ENCODE measurements at places on chromosomes 1 and 21.
A peak's percentile ranks its signal among the peaks of the same experiment; 100 is the strongest.

DNA sequence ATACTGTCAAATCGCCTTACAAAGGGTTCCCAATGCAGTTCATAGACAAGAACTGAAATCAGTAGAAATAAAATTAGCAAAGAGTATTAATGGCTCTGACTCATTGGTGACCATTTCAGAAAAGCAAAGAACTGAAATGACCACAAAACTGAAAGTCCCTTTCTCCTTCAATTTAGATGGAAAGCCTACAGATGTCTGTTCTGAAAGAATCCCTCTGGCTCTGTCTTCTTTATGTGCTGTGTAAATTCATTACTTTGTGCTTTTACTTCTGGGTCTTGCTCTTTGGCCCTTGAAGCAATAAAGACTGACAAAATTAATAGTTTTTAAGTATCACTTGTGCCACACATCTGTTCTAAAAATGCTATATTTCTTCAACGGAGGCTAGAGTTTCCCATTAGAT is 62.7 kb upstream of the GPR89A start:
- DNase-seq, result no peak

DNA sequence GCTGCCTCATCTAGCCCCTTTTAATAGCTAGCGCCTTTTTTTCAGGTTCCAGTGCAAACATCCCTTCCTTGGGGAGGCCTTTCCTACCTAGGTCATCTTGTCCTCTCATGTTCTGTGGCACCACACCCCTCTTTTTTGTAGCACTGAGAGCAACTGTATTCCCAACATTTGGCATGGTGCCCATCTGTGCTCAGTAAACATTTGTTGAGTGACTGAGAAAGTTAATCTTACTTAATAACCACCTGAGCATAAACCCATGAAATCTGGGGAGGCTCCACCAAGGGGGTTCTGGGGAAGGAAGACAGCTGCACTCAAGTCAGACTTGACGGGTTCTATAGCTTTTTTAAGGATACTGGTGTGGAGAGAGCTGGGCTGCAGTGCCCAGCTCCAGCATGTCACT is 90.0 kb downstream of the NOS1AP start:
- no peak for DNase-seq

DNA sequence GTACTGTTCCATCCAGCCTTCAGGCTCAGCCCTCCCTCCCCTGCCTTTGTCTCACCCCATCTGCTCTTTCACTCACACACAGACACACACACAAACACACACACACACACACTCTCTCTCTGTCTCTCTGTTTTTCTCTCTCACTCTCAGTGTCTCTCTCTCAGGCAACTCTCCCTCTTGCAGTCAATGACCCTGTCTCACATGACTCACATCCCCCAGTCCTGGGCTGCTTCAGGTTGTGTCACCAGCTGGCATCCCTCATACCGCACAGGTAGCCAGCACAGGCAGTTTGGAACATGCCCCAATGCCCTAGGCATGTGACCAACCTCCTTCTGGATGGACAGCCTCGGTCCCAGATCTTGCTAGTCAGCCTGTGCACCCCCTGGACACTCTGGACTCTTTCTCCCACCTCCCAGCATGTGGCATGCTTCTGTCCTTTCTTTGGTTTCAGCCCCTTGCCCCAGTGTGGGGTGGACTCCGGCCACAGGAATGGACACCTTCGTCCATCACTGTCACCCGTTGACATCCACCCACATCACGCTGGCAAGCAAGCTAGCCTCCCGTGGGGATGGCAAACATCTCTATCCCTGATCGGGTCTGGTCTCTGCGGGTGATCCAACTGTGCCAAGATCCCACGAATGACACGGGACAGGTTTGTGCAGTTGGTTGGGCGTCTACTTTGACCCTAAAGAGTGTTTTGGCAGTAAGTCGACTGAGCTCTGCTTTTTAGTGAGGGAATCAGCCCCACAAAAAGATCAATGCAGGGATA is 23.4 kb upstream of the FCGR2A start:
- DNase-seq, result no peak

DNA sequence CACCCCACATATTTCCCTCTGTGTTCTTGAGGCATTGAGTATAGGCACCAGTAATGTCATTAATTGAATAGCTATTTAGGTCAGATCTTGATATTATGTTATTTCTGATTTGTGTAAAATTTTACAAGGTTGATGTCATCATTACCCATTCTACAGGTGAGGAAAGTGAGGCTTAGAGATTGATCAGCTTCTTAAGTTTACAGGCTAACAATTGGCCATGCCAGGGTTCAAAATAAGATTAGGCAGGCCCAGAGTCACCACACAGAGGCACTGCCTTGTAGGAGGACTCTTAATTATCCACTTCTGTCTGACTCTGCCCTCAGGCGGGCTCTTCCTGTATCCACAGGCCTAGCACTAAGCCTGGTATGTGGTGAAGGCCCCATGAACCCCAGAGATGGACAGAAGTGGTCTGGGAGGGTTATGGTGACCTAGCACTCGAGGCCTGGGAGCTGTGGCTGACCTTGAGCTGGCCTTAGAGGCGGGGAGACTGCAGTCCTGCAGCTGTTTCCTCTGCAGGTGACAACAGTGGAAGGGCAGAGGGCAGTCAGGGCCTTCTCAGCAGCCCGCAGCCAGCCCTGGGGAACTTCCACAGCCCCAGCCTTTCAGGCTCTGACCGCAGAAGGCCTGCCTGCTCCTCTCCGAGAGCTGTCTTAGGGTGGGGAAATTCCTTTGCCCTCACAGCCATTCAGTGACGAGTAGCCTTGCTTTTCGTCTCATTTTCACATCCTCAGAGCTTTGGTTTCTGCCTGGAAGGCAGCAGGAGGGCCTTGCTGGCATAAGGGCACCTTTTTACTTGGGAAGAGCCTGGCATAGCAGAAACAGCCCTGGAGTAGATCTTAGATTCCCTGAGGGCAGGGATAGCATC is 12.2 kb downstream of the ZDHHC18 start:
- no peak for DNase-seq

- DNase-seq, result no peak
Measured at GRCh38 chr1:84876353-84876752, 16.7 kb downstream of the LPAR3 start.

DNA sequence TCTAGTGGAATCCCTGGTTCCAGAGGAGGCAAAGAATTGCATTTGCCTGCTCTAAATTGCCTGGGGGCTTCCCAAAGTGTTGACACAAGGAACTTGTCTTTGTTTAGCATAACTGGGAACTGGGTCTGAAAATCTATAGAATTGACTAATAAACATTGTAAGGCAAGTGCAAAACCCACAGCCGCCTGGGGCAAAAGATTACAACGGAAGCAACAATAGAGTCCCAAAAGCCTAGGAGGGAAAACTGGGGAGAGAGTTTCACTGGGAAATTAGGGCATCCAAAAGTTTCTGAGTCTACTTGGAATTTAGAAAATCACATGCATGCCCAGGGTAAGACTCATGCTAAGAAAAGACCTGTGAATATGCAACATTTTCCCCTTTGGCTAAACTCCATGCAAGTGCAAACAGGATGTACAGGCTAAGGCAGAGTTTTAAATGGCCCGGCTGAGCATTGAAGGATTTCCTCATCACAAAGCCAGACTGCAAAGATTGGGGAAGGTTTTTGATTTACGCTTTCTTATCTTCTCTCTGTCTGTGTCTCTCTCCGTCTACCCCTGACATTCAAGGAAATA is 725.3 kb upstream of the NCAM2 start:
- DNase-seq, result no peak

DNA sequence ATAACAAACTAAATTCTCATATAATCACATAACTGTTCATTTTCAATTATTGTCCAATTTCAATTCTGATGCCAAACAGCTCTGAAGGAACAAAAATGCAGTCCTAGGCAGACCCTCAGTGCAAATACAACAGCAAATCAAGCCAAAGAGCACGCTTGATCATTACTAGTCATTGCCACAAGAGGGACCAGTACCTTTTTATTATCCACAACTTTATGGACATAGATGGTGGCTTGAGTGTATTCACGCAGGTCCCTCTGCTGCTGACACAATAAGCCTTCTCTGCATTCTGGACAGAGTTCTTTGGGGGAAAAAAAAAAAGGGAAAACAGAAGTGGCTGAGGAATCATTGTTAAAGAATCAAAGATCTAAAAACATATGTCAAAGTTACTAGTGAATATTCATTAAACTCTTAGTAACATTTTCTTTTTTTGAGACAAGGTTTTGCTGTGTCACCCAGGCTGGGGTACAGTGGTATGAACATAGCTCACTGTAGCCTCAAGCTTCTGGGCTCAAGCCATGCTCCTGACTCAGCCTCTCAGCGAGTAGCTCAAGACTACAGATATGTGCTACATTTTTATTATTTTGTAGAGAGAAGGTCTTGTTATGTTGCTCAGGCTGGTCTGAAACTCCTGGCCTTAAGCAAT is 34.3 kb upstream of the RAP1GAP start:
- no peak for DNase-seq

- no peak for DNase-seq
Measured at GRCh38 chr1:231512147-231512698, 16.2 kb upstream of the TSNAX start.

- no peak for DNase-seq
Measured at GRCh38 chr1:156150333-156151011, 2.9 kb upstream of the SEMA4A start.

- no peak for DNase-seq
Measured at GRCh38 chr21:33848249-33848953, 67.2 kb downstream of the ATP5PO start.

DNA sequence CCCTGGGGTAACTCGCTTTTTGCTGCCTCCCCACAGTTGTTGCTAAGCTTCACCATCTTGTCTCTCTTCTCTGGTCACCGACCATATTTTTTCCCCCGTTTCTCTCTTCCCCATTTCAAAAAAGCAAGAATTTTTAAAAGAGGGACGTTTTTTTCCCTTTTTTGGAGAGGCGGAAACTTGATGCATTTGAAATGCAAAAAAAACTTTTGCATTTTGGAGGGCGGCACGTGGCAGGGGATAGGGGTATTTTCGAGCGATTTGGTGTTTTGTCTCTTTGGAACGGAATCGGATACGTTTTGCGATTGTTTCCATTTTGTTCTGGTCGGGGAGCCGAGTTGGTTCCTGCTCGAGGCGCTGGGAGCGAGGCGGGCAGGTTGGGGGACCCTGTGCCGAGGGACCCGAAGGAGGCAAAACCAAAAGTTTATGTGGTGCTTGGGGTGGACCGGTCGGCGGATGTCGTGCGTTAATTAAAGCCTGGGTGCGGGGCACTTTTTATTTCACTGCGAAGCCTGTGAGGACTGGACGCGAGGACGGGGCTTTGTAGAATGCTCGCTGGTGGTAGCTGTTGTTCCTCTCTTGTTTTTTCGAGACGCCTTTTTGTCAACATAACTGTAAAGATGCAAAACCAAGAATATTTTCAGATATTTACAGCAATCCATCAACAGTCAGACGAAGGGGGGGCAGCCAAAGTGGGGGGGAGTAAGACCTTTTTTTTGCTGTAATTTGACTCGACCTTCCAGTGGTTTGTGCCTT is 884 bp downstream of the H3-3A start:
- peak; percentile 71 for DNase-seq

GRCh38 chr1:112435448-112435847 is 39.4 kb downstream of the CTTNBP2NL start:
- DNase-seq, result no peak

- DNase-seq, result no peak
Measured at GRCh38 chr1:64686828-64687724, 57.8 kb upstream of the RAVER2 start.

DNA sequence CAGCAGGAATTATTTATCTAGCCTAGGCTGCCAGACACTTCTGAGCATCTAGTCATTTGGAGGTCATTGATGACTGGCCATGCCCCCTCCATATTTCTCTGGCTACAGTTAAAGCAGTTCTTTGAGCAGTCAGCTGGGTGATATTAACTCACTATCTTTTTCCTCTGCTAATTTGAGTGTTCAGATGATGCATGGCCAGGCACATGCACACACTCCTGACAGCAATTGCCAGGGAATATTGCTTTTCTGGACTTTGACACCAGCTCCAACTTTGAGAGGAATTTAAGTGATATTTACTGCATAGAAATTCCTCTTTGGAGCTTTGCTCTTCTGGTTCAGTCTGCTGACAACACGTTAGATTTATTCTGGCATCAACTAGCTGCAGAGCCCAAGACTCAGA is 52.6 kb downstream of the CD247 start:
- no peak for DNase-seq

DNA sequence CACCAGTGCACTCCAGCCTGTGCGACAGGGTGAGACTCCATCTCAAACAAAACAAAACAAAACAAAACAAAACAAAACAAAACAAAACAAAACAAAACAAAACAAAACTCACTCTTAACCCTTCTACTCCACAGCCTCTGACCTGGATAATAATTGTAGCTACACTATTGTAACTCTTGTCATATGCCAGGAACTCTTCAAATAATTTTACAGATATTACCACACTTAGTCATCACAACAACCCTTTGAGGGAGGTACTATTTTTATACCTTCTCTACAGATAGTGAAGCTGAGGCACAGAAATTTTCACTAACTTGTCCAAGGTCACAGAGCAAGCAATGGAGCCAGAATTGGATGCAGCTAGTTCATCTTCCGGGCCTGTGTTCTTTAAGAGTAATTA is 547.8 kb downstream of the ADGRL2 start:
- DNase-seq, result no peak

DNA sequence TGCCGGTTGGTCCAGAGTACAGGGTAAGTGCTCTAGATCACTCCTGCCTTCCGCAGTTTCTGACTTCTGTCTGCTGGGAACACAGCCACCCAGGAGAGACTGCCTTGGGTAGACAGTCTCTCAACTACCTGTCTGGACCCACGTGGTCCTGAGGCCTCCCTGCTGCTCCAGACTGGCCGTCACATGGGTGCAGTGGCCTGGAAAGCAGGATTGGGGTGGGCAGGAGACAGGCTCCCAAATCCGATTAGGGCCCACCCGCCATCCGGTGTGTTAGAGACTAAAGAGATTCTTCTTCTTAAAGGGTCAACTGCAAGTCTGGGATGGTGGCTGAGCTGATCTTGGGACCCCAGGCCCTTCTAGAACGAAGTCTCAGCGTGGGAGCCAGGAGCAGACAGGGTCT is 105.5 kb downstream of the EBNA1BP2 start:
- DNase-seq, result no peak

DNA sequence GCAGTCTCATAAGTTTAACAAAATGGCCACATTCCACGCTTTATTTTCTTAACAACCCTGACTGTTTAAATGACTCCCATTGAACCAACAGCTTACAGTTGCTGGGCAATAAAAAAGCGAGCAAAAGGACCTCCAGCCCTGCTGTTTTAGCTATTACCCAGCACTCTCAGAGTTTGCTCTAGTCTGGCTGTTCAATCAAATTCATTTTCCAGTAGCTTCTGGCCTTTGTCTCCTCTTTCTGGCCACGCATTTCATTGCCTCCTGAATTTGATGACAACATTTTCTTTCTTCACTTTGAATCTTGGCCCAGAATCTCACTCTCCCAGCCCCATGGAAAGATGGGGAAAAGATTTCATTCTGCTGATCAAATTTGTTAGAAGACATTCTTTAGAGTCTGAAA is 44.1 kb upstream of the DOCK7 start:
- DNase-seq, result peak; percentile 68
